MCF 10A (cell line): ENCODE measurements at places on chromosomes 13 and 19. TPM values are rescaled to one million over a fixed set of nuclear protein-coding genes. Genes with fewer than 3 reads are reported as not detected.

DNA sequence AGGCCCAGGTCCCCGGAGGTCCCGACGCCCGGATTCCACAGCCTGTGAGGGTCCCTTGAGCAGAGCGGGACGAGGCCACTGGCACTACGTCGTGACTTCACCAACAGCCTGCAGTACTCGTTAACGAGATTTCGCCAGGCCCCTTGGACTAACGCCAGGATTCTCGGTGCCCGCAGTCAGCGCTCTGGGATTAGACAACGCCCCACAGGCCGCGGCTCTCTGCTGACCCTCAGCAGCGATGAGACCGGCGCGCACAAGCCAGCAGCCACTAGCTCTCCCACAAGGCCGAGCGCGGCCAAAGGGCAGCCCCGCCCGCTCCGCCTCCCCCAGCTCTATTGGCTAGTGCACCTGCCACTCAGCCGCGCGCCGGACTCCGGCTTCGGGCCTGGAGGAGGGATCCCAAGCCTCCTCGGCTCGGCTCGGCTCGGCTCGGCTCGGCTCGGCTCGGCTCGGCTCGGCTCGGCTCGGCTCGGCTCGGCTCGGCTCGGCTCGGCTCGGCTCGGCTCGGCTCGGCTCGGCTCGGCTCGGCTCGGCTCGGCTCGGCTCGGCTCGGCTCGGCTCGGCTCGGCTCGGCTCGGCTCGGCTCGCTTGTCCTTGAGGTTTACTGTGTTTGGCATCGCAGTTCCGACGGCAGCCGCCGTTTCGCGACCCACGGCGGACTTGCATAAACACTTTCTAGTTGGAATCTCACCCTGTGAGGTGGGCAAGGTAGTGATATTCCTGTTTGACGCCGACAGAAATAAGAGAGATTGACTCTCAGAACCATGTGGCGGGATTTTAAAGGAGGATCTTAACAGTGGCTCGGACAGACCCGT, 231.7 kb upstream of the SERP2 start:
- peak; percentile 97 for DNase-seq

NLRP11 gene
- not detected in 2 replicates for total RNA-seq

DNA sequence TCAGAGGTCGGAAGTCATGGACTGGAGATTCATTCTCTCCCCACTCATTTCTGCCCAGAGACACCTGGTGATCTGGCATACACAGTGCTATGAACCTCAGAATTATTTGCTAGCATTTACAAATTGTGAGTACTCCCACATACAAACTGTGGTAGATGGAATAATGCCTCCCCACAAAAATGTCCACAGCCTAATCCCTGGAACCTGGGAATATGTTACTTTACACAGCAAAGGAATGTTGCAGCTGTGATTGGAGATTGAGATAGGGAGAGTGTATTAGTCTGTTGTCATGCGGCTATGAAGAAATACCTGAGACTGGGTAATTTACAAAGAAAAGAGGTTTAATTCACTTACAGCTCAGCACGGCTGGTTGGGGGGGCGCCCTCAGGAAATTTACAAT, 3.1 kb upstream of the UQCRFS1 start:
- DNase-seq, result no peak

ALOX5AP gene
- 0.83 and 1.5 TPM in 2 replicates for total RNA-seq

PRR12 gene
- 19.0 and 20.2 TPM in 2 replicates for total RNA-seq

GRCh38 chr19:11339254-11340098, at the start of gene RAB3D:
TSS of gene RAB3D (minus strand) at chr19:11339657. CDS start at chr19:11337399, 2,258 bp downstream.
- peak; percentile 93 for DNase-seq

GRCh38 chr13:113002206-113002912, 33.3 kb downstream of the MCF2L start:
- DNase-seq, result no peak

DNA sequence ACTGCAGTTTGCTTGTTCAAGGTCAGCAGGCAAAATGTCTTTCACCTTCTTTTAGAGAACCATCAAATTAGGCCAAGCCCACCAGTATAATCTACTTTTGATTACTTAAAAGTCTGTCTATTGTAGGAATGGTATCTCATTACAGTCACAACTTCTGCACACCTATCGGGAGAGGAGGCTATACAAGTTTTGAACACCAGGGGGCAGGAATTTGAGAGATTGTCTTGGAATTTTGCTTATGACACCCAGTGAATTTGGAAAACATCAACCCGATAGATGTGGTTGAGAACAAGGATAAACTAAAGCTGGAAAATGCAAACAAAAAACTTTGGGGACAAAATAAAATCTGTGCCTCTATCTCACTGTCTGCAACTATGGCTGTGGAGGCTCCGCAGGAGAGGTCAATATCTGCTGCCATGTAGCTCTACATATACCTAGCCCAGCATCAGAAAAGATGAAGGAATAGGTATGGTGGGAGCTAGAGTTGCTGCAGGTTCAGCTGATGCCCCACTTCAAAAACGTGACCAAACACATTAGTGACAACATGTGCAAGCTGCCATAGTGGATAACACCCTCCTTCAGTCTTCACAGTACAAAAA, 1299.2 kb upstream of the SPRY2 start:
- peak; percentile 58 for DNase-seq

DNA sequence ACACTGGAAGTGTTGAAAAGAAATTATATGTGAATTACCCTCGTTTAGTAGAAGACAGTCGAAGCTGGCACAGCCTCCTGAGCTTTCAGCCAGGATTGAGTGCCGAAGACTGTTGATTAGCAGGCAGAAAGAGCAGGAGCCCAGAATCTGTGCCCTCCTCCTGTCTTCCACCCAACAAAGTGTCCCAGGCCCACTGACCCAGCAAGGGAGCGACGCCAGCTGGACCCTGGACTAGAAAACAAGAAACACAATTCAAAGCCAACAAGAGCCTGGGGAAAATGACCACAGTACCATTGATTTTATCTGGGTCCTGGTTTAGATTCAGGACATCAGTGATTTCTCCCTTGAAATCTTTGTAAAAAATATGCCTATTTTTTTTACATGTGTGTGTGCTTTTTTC, 120.7 kb downstream of the RXFP2 start:
- DNase-seq, result no peak

SIGLEC8 gene
- total RNA-seq, result not detected in 2 replicates

ACP4 gene
- total RNA-seq, result not detected in 2 replicates
